ENCODE measurements at places on chromosomes 12 and 14.

- DNase-seq: no peak
Measured at GRCh38 chr12:112761366-112761986, 30.1 kb upstream of the RPH3A start.

GRCh38 chr14:23557521-23557920, 1.4 kb downstream of the THTPA start:
- DNase-seq: no peak

DNA sequence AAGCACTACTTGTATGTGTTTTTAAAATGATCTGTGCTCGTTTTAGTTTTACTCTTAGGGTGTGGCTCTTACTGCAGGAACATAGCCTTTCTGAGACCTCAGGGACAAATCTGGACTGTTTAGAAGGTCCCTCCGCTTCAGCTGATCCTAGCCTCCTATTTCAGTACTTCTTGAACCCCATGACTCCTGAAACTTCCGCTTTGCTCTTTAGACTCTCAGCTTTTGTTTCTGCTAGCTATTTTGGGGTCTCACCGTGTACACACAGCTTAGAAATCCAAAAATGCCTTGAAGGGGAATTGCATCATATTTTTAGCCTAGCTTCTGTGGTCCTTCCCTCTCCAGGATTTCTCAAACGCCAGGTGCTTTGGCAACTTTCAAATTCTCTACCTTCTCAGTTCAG, 8.3 kb downstream of the OR11G2 start:
- no peak for DNase-seq

GRCh38 chr14:60512973-60513571, 4.1 kb downstream of the SIX6 start:
- no peak for DNase-seq

DNA sequence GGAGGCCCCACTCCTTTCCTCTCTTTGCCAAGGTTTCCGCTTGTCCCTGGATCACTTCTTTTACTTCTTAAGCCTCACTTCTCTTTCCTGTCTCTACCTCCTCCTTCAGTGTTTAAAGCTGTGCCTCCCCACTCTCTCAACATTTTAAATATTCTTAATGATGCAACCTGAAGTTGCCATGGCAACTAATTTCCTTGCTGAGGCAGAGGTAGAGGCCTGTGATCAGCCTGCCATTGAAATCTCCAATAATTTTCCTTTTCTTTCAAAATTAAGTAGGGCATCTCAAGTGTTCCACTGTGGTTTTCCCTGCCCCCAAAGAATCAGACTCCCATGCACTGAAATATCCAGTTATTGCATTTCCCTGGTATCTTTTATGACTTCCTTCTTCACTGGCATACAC, 108.6 kb upstream of the VRK1 start:
- no peak for DNase-seq

DNA sequence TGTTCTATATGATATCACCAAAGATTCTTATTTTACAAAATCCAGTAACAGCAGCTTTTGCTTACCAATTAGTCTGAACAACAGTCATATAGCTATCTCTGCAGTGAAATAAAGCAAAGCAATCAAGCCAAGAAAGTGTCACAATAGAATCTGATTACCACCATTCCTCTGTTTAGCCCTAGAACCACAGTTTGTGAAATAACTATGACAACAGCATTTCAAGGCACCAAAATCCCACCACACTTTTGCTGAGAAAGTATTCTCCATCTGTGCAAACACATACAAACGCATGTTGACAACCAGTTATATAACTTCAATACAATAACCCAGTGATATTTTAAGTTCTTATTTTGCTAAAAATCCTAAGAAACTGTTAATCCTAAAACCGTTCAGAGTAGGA, 7.4 kb downstream of the PPP1R13B start:
- DNase-seq: no peak

- DNase-seq: no peak
Measured at GRCh38 chr12:554001-554285, 94.2 kb downstream of the B4GALNT3 start.
